Stimulated activated CD4-positive, alpha-beta T cell treated with anti-CD3 and anti-CD28 coated beads, TNF-alpha, amount 100 ng/mL, for 1 hour (primary cell): ENCODE measurements at places on chromosomes 2 and 18.

DNA sequence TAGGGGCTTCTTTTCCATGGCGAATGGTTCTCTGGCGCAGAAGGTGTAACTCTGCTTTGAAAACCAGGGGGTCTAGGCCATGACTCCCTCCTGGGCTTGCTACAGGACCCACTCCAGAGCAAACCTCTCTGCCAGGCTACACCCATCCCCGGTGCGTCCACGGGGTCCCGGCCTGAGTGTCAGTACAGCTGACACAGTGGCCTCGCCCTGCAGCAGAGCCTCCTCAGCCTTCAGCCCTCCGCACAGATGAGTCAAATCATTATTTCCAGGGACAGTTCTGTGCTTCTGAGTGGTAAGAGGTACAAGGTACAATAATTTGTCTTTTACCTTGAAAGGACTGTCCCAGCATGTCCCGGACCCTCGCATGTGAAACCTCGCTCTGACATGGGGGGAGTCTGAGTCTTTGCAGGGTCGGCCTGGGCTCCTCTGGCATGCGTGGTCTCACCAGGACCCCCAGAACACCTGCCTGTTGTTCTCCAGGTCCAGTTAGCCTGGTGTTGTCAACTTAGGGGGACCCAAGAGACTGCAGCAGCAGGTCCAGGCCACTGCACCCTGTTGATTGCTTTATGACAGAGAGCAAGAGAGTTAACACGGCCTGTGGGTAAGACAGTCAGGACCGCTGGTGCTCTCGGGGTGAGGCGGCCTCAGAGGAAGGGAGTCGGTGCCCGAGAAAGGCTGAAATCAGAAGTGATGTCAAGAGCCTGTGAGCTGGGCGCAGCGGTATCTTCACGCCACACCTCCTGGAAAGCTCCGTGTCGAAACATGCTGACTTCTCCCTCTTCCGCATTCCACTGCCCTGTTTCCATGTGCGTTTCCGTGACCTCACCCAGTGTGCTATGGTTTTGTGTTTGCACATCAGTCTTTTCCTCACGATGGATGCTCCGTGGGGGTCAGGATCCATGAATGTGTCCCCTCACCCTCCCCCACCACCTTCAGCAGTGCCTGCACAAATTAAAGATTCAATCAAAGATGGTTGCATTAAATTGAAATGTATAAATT lies 340.1 kb downstream of the EIPR1 start:
- DNase-seq: no peak

GRCh38 chr2:73266061-73266901 lies 18.0 kb downstream of the FBXO41 start:
- DNase-seq: no peak

DNA sequence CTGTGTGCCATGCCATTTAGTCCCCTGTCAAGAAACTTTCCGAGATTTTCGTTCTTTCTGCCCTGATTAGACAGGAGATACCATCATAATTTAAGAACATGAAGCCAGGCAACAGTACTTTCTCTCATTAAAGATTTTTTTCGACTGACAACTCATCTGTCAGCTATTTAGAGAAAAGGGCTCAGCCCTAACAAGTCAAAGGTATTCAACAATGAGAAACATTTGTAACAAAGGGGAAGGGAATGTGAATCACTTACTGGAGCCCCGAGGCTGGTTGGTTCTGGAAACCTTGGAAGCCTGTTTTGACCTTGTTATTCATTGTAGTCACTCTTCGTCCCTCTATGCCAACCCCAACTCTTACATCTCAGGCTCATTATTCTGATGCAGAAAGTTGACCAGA lies 199.4 kb downstream of the SPP2 start:
- no peak for DNase-seq

DNA sequence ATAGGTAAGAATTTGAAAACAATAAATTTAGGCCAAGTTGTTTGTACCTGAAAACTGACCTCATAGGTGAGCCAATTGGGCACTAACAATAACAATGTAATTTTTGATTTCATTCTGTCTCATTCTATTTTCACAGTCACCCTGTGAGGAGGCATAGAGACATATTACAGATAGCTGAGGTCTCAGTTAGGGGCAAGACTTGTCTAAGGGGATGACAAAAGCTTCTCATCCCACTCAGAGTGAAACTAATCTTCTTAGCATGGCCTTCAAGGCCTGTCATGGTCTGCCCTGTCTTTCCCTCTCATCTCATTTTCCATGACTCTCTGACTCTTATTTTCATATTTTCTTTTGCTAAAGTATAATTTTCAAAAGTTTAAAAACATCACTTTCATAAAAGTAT lies 562.0 kb upstream of the TNP1 start:
- DNase-seq: no peak

DNA sequence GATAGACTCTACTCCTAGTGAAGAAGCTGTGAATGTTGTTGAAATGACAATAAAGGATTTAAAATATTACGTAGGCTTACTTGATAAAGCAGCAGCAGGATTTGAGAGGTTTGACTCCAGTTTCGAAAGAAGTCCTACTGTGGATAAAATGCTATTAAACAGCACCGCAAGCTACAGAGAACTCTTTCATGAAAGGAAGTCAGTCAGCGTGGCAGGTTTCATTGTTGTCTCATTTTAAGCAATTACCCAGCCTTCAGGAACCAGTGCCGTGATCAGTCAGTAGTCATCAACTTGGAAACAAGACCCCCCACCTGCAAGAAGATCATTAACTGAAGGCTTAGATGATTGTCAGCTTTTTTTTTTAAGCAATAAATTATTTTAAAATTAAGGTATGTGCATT lies 14.0 kb downstream of the USP14 start:
- no peak for DNase-seq

GRCh38 chr2:185955050-185955449 lies 216.4 kb downstream of the FSIP2 start:
- DNase-seq: no peak

DNA sequence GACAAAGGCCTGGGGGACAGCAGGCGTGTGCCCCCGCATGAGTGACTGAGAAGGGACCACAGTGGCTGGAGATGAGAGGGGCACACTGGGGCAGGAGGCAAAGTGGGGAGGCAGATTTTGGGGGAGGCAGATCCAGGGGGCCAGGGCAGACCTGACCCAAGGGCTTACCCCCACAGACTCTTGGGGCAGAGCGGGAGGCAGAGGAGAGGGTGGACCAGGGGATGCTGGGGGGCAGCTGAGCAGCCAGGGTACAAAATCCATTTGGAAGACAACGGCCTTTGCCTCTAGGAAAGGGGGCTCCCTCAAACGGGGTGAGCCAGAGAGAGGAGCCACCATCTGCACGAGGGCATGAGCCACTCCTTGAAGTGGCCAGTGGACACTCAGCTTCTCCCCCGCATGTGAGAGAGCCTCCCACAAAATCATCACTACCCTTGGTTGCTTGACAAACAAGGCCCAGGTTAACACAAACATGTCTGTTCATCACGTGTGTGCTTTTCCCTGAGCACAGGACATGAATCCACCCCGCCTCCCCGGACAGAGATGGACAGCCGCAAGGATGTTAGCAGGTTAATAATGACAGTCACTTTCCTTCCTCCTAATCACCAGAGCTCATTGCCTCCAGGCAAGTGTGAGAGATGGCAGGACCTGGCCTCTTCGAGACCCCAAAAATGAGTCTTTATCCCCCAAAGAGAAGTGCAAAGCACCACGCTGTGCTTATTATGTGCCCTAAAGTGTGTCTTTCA lies 72.0 kb upstream of the RAB6C start:
- no peak for DNase-seq

DNA sequence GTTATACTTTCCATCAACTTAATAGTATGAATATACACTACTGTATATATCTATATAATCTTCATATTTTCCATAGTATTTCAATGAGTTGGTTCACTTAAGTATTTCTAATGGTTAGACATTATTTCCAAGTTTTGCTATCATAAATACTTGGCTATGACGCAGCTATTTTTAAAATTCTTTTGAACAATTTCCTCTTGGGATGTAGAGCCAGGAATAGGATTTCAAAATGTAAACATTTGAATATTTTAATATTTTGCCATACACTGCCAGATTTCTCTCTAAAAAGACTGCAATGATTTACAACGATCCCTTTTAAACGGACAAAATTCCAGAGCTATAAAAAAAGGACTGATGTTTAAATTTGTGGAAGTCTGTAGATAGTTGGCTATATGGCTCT lies 95.6 kb downstream of the NUP35 start:
- no peak for DNase-seq

GRCh38 chr2:151410485-151410834 lies 758 bp downstream of the RIF1 start:
- no peak for DNase-seq

DNA sequence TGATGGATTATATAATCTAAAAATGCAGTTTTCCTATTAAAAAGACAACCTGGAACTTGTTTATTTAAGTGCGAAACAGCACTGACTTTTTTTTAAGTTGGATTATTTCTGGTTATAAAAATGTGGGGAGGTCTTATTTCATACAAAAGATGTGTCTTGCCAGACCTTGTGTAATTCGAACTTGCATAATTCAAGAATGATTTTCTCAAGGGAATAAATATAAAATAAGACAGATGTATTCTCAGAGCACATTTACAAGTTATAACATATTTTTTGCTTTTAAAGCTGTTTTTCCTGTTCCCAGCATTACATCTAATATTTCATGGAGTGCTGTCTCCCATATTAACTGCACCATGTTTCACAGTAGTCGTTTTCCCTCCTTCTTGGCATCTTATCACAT lies 263.1 kb downstream of the CDH20 start:
- DNase-seq: no peak

- no peak for DNase-seq
These were observed 1160.1 kb downstream of the RPIA start for GRCh38 chr2:89851583-89851905.

DNA sequence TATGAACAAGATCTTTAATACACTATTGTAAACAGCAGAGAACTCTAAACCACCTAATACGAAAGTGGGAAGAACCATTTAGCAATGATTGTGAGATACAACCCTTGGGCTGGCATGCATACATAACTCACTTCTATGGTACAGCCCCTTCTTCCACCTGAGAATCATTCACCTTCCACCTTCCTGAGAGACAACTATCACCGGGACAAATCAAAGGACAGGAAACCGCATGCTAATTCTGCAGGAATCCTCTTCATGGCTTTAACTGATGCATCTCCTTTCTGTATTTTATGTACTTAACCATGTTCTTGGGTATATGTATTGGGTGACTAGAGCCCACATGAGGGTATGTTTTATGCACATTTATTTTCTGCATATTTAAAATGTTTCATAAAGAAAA lies 123.2 kb downstream of the TRABD2A start:
- no peak for DNase-seq

DNA sequence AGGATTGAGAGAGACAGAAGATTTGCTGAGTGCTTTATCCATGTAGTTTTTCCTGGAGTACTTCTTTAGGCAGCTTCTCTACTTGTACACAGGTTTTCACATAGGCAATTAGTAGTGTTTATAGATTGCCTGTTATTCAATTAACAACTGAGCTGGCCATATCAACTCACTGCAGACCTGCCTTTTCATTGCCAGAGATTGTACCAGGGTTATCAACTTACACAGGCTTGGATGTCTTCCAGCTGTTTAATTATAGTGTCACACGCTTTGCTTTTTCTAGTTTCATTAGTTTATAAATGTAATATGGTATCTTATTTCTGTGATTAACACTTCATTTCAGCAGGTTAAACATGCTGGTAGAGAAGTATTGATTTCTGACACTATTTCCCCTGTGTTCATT lies 125.9 kb downstream of the GPD2 start:
- no peak for DNase-seq

DNA sequence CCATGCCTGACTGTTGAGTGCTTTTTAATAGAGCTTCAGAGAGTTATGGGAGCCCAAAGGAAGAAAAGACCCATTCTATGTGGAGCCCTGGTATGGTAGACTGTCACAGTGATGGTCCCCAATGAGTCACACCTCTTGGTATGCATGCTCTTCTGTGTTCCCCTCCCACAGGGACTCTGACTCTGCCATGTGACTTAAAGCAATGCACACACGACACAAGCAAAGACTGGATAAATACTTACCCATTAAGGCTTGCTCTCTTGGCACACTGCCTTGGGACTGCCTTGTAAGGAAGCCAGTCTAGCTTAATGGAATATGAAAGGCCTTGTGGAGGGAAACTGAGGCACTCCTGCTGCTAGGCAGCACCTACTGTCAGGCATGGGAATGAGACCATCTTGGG lies 16.7 kb upstream of the DTNB start:
- DNase-seq: no peak

DNA sequence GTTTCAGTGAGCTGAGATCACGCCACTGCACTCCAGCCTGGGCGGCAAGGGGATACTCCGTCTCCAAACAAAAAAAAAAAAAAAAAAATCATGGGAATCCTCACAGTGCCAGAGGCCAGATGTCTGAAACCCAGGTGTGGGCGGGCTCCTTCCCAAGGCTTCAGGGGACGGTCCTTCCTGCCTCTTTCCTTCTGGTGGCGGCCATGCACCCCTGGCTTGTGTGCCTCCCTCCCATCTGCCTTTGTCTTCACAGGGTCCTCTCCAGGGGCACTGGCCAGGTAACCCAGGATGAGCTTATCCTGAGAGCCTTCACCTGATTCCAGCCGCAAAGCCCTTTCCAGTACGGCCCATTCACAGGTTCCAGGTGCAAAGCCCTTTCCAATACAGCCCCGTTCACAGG lies 40.9 kb upstream of the GPC1 start:
- no peak for DNase-seq

GRCh38 chr18:25278394-25278793 lies 73.6 kb downstream of the ZNF521 start:
- no peak for DNase-seq

DNA sequence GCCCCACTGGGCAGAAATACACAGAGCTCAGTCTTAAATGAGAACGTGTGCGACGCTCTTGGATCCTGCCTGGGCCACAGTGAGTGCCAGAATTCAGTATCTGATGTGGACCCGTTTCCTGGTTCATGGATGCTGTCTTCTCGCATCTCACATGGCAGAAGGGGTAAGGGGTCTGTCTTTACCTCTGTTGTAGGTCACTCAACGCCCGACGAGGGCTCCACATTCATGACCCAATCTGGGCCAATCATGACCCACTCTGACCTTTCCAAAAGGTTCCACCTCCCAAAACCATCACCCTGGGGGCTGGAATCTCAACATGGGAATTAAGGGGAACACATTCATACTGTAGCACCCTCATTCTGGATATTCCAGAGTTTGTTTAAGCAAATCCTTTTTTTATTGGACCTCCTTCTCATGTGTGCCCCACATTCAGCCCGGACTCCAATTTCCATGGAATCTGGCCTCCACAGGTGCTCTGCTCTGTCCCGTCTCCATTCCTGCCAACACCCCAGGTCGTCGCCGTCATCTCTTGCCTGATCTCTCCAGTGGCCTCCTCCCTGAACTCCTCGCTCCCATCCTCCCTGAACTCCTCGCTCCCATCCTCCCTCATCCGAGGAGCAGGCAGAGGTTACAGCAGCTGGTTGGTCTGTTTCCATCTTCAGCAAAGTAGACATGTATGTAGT lies 78.9 kb upstream of the OTOS start:
- no peak for DNase-seq
